NCI-H2171 (cell line): ENCODE measurements at places on chromosomes 4 and X.

DNA sequence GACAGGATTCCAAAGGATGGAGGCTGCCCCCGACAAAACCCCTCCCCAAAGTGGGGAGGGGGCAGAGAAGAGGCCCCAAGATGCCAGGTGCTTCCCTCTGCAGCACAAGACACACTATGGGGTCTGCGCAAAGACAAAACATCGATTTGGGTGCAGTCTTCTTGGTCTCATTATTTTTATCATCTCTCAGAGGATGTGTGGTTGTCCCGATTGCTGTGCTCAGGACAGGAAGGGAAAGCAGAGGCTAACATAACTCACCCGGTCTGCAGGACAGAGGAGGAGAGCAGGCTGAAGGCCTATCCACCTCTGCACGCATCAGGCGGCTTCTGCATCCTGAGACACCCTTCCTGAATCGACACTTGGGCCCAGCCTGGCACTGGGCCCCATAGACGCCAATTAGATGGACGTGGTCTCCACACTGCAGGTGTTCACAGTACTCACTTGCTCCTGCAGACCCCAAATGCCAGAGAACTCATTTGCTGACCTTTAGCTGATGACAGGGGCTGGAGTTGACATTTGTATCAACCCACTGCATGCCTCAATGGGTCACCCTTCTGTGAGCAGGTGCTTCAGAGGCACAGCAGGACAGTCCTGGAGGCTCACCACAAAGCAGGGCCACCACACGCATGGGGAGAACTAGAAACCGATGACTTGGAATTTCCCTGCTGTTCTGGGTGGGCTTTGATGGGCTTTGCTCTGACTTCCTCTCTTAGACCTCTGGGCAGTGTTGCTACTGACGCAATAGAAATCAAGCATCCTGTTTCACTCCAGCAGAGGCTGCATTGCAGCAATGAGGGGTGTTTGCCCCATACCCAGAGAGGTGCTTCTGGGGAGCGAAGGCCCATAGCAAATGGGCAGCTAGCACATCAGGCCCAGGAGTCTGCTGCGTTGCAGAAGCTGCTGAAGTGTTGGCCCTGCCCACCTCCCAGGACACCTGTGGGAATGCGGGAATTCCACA is 96.3 kb upstream of the ENPP6 start:
- no peak for DNase-seq

DNA sequence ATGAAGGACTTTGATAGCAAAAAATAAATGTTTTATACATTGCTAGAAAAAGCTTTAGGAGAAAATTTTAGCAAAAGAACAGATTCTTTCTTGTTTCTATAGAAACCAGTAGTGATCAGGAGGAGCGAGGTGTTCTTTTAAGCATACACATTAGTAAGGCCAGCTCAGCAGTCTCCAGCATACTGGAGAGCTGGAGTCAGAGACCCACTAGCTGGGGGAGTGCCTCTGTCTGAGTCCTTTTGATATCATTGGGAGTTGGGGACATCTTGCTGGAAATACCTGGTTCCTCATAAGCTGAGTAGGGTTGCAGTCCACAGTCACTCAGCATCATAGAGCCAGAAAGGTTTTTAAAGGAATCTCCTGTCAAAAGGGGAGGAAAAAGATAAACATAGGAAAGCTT is 67.4 kb downstream of the AFF2 start:
- no peak for DNase-seq

GRCh38 chrX:19924285-19924684 is 36.9 kb upstream of the SH3KBP1 start:
- DNase-seq: no peak

GRCh38 chrX:41621222-41621723 is 67.5 kb upstream of the GPR34 start:
- no peak for DNase-seq

- no peak for DNase-seq
These were observed 372.1 kb downstream of the ZNF674 start for GRCh38 chrX:46173159-46173558.

DNA sequence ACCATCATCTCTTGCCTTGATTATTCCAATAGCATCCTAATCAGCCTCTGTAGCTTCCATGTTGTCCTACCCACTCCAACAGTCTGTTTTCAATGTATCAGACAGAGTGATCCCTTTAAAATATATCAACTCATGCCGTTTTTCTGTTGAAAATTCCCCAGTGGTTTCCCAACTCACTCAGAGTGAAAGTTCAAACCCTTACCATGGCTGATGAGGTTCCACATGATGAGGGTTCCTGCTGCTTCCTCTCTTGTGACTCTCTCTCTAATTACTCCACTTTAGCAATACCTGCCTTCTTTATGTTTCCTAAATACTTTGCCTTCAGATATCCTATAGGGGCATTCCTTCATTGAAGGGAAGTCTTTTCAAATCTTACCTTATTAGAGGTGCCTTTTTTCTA is 334.7 kb downstream of the PPP1R2C start:
- DNase-seq: no peak

DNA sequence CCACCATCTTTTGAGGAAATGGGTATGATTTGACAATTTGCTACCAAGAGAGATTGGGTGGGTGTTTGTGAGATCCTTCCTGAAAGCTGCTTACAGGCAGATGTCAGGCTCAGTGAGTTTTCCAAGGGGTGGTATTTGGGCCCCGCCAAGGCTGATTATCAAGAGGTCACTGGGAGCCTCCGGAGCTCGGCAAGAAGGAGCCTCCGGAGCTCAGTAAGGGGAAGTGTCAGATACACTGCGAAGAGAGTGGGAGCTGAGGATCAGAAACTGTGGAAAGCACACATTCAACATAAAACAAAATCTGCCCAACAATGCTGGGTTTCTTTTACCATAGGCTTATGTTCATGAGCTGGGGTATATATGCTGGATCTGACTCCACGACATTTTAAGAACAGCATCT is 714 bp downstream of the RTL3 start:
- no peak for DNase-seq

- DNase-seq: no peak
These were observed 276.4 kb downstream of the SPRY1 start for GRCh38 chr4:123672987-123673386.

- no peak for DNase-seq
These were observed 43.2 kb downstream of the MANBA start for GRCh38 chr4:102717448-102718092.

DNA sequence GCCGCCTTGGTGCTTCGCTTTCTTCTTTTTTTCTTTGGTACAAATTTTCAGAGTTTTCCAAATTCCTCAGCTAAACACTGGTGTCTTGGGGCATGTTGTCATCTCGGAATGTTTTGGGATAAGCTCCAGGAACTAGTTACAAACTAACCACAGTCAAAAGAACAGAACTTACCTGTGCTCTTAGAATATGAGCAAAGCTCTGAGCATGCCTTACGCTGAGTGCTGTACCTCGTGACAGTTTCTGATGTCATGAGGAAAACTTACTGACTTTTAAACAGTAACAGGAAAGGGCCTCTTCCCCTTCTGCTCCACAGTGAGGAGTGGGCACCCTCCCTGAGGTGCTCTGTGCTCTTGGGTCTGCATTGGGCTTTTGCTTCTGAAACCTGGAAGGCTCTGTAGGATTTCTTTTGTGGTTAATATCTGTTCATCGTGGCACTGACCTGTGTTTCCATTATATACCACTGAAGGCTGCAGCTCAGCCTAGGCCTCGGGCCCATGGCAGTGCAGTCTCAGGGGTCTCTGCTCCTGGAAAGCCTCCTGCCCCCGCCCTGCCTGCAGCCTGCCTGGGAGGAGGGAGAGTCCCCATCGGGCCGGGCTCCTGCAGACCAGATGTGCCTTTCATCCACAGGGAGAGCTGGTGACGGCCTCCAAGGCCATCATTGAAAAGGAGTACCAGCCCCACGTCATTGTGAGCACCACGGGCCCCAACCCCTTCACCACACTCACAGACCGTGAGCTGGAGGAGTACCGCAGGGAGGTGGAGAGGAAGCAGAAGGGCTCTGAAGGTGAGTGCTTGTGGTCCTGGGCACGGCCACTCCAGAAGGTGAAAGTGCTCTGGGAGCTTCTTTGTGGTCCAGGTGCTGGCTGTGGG is 48.7 kb downstream of the NOP14 start:
- DNase-seq: no peak

GRCh38 chrX:24259544-24260240 is 54.2 kb downstream of the SUPT20HL2 start:
- peak; percentile 5 for DNase-seq

DNA sequence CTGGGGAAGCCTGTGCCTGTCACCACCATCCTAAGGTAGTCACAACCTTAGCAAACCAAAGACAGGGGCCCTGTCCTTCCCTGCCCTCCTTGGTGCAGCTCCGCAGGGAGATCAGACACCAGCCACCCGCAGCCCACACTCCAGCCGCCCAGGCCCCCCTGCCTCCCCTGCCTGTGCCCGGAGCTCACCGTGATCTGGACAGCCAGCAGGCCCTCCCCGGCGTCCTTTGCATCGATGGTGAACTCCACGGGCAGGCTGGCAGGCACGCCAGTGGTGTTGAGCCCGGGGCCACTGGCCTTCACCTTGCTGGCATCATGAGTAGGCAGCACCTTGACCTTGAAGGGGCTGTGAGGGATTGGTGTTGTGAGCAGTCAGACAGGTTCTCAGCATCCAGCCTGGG is 16.4 kb downstream of the FLNA start:
- no peak for DNase-seq

- DNase-seq: peak; percentile 46
These were observed at the start of gene TCEAL3 for GRCh38 chrX:103607364-103608305. Gene TCEAL3, plus strand, starts transcription at chrX:103607963. Its CDS starts 1,102 bp downstream, at chrX:103609065.

DNA sequence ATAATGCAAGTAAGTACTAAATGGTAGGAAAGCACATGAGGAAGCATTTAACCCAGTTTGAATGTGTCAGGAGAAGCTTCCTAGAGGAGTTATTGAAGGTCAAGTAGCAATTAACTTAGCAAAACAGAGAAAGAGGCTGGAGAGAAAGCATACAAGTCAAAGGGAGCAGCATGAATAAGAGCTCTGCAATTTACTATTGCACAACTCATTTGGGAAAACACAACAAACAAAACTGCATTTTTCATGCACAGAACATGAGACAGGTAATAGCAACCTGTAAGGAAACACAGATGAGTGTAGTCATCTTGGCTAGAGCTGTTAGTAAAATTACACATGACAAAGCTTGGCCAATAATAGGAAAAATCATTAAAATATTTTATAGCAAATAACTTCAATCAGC is 538.1 kb downstream of the PPP4R3C start:
- no peak for DNase-seq

GRCh38 chrX:19156186-19156585 is 33.9 kb upstream of the ADGRG2 start:
- DNase-seq: no peak

- DNase-seq: peak; percentile 14
These were observed 12.7 kb upstream of the GTPBP6 start for GRCh38 chrX:331151-331824.

DNA sequence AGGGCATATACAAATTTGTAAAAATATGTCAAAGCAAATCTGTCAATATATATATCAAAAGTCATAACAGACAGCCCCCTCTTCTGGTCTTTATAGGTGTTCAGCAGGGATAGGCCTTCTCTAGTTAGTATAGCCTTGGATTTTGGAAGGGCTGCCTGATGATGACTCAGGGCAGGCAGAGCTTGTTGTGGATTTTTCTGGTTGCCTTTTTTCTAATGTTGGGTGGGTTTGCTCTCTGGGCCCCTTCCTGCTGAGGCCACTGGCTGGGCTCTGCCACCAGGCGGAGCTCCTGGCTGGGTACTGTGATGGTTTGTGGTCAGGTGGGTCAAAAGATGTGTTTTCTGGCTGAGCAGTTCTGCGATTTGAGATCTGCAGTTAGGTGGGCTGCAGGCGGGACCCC is 294.2 kb downstream of the GRIA2 start:
- no peak for DNase-seq

DNA sequence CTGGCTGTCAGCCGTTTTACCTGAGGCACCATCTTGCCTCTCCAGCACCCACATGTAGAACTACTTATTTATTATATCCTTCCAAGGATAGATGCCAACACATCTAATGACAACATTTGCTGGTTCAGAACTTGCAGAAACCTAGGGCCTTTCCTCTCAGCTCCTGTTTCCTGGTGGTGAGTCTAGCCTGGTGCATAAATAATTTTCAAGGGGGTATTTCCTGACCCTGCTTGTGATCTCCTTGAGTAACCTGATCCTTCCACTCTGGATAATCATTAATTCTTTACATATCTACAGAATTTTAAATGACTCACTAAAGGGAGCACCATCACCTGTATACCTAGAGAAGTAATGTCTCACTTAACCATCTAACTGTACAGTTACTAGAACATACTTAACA is 153.4 kb downstream of the PPARGC1A start:
- DNase-seq: no peak

GRCh38 chr4:140255927-140256326 is 101.9 kb upstream of the MAML3 start:
- DNase-seq: no peak

DNA sequence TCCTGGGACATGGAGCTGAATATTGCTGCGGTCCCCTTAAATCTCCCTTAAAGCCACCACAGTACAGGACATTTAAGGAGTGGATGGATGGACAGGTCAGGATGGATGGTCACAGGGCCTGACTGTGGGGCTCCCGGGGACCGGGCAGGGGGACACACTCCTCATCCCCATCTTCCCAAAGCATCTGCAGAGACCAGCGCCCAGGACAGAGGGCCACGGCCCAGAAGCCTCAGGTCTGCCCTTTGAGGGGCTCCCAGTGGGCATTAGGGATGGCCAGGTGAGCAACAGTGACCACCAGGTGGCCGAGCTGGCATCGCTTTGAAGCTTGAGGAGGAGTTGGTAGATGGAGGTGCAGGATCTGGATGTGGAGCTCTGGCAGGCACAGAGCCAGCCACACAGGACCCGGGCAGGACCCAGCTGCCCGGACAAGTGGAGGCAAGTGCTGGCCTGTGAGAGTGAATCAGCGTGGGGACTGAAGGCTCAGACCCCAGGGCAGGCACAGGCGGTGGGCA is 51.4 kb downstream of the ABLIM2 start:
- no peak for DNase-seq
